Psoas muscle (tissue), 8 donors: ENCODE measurements at places on chromosomes 5 and 9. TPM values are rescaled to one million over a fixed set of nuclear protein-coding genes. Genes with fewer than 3 reads are reported as not detected.

Gene NXNL2
- total RNA-seq: not detected

Gene C5orf58
- not detected for total RNA-seq

Gene PCDHGA4
- total RNA-seq: 0.84 TPM

Gene PDGFRB
- 56.0 TPM for total RNA-seq
